ENCODE measurements at places on chromosomes 16 and 17.

DNA sequence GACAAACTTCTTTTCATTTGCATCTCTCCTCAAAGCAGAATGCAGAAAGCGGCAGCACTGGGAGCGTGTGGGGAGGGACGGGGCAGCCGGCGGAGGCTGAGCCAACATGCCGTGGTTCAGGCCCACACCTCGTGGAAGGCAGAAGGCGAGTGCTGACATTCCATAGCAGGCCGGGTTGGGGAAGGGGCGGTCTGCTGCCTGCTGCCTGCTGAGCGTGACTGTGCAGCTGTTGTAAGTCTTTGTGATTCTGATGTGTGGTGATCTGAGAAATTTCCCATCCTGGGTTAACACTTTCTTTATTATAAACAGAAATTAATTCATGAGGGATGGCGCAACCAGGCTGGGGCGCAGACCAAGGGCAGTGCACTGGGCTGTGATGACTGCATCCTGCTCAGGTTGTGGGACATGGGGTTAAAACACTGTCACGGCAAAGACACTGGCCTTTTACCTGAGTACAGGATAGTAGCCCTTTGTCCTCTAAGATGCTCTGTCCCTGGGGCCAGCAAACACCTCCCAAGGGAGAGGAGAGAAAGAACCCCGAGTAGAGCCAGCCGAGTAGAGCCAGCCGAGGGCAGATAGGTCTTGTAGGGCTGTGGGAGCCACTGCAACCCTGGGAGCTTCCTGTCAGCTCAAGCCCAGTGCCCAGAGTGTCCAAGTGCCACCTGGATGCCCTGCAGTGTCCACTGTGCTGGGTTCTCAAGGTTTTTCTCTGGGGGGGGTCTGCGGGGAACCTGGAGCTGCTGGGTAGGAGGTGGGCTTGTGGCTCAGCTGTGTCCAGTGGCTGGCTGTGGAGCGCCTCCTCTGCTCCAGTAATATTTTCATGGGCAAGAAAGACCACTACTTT, 8.8 kb upstream of the DNASE1 start:
- no peak for DNase-seq

DNA sequence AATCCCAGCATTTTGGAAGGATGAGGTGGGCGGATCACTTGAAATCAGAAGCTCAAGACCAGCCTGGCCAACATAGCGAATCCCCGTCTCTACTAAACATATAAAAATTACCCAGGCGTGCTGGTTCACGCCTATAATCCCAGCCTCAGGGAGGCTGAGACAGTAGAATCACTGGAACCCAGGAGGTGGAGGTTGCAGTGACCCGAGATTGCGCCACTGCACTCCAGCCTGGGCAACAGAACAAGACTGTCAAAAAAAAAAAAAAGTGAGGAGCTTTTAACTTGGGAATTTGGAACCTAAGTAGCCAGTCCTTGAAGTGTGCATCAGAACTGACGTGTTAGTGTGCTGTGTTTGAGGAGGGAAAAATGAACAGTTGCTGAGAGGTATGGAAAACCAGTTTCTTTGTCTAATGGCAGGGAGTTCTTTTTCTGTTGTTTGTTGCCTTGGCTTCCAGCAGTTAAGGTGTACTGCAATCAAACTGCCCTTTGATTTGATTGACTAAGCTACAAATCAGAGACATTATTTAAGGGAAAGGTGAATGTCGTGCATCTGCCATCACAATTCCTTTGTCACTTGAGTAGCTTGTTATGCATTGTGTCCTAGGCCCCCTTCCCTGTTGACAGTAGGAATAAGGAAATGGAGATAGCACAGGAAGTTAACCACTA, 8.6 kb upstream of the DUSP14 start:
- no peak for DNase-seq

- DNase-seq: no peak
These were observed 256.1 kb upstream of the SALL1 start for GRCh38 chr16:51407199-51407598.

DNA sequence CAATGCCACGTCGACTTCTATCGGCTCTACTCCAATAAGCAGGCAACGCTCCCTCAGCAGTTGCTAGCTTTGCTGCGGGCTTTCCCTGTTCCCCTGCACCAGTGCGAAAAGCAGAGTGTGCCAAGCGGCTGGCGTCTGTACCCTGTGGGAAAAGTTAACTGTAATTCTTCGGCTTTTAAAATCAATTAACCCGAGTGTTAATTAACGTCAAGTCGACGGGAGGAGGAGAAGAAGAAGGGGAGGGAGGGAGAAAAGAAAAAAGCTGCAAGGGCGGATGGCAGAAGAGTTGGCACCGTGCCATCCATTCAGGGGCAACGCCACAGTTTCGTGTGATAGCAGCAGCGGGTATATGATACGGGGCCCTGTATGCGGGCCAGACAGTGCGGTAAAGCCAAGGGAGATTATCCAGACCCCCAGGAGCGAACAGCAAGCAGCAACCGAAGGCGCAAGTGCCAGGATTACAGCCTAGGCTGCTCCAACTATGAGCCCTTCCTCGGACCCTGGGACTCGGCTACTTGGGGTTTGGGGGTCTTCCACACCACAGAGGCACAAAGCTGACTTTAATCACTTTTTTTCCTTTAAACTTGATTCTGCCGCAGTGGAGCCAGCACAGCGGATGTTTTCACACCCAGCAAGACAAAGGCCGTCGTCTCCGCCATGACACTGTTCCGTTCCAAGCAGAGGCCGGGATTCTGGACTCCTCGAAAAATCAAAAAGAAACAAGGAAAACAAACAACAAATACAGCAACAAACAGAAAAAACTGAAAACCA, 253.8 kb upstream of the PMFBP1 start:
- no peak for DNase-seq

DNA sequence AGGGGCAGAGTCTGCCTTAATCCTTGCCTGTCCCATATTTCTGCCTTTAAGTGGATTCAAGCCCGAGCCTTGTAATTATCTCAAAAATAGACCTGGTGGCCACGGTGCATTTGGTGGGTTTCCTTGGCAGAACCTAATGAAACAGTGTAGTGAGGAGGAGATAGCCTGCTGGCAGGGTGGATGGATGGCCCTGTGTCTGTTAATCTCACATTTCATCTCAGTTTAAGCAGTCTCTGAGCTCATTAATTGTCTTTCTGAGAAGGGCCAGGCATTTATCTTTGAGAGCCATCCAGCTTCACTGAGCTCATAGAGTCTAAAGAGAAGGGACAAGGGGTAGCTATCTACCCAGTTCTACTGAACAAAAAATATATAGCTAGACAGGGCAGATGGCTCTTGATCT, 364.0 kb upstream of the EEF2KMT start:
- DNase-seq: no peak

GRCh38 chr17:63440127-63440769, 5.9 kb downstream of the CYB561 start:
- DNase-seq: peak; percentile 8

DNA sequence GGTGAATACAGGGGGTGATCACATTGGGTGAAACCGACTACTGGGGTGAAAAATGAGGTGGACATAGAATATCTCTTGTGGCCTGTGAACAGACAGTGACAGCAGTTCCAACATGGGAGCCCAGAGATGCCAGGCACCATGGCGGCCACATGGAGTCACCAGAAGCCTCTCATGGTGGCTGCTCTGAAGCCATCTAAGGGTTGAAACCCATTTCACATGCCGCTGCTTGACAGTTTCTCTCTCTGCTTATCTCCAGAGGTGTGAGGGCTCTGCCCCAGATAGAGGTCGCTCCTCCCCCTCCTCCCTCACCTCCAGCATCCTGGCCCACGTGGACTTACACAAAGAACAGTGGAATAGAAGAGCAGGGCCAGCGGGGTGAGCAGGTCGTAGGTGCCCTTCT, 37.9 kb upstream of the PIK3R6 start:
- DNase-seq: no peak

DNA sequence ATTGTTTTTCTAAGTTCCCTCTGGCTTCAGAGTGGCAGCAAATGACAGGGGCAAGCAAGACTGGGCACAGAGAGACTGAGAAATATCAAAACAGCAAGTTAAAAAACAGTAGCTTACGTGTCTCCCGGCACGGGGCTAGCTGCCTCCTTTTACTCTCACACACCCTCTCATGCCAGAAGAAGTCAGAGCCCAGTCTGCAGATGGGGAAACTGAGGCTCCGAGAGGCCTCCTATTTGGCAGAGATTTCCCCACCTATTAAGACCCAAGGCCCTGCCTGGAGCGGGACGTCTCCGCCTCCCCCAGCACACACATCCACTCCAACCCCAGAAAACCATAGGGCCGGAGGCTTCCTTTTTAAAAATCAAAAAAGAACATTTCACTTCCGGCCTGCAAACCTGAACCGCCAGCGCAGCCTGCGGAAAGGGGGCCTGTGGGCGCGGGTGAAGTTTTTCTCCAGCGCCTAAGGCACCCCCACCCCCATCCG, 832 bp downstream of the CARHSP1 start:
- DNase-seq: no peak

- no peak for DNase-seq
These were observed 13.2 kb downstream of the KCNJ12 start for GRCh38 chr17:21389394-21389793.

GRCh38 chr17:9897372-9897968, 7.6 kb downstream of the RCVRN start:
- no peak for DNase-seq

GRCh38 chr17:75476271-75476671, 19.8 kb downstream of the TMEM94 start:
- no peak for DNase-seq

- DNase-seq: no peak
These were observed 25.4 kb downstream of the RTN4RL1 start for GRCh38 chr17:1999557-2000251.

DNA sequence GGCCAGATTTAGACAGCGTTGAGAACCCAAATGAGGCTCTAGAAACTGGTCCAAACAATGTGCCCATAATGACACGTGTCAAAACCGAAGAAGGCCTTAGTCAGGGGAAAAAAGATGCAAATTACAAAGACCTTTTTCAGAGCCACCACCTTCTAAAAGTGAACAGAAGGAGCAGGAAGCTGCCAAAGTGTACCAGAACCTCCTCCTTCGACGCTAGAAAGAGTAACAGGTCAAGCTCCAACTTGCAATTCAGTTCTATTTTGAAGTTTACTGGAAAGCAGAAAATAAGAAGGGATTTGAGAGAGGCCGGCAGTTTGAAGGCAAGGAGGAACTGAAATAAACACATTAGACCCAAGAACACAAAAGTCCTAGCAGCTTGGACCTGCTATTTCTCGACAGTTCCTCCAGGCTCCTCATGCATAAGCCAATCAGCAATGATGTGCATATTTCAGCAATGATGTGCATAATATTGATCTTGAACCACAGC, 61.8 kb downstream of the XYLT1 start:
- DNase-seq: no peak

- DNase-seq: no peak
These were observed 15.8 kb downstream of the USP22 start for GRCh38 chr17:21027031-21027430.

GRCh38 chr17:9227819-9228407, 206.6 kb downstream of the NTN1 start:
- no peak for DNase-seq

DNA sequence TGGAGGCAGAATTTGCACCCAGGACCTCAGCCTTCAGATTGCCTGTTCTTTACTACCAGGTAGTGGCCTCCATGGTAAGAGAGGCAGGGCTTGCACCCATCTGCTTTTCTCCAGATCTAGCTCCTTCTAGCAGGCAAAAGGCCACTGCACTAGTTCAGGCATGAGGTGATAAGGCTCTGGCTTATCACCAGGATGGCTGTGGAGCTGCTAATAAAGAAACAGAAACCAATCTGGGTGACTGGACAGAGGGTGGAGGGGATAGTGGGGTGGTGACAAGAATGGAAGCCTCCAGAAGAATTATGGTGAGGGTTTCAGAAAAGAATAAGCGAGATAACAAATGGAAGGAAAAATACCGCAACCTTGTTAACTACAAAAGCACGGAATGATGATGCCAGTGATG, 15.5 kb upstream of the SUPT4H1 start:
- DNase-seq: no peak

- DNase-seq: peak; percentile 81
These were observed 4.9 kb downstream of the CDK3 start for GRCh38 chr17:76005263-76006149.

- DNase-seq: no peak
These were observed 47.9 kb upstream of the HLF start for GRCh38 chr17:55216888-55217287.

- DNase-seq: no peak
These were observed 2.0 kb downstream of the ABCC12 start for GRCh38 chr16:48153774-48154173.

DNA sequence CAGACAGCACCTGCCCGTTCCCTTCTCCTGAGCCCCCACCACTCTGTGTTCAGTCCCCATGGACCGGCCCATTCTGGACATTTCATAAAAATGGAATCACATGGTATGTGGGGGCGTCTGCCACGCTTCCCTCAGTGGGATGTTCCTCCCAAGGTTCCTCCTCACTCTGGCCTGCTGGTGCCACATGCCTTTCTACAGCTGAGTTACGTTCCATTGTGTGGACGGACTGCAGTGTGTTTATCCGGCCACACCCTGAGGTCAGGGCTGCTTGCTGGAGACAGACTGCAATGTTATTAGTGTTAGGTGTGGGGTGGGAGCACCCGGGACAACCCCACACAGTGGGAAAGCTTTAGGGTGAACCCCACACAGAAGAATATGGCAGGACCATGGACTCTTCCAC, 5.9 kb upstream of the AATK start:
- DNase-seq: no peak

All from stimulated activated CD4-positive, alpha-beta T cell treated with anti-CD3 and anti-CD28 coated beads, Interleukin-1b, Interleukin-23, amount 100 ng/mL, for 1 hour (primary cell).